ENCODE measurements at places on chromosomes 3 and 15.

DNA sequence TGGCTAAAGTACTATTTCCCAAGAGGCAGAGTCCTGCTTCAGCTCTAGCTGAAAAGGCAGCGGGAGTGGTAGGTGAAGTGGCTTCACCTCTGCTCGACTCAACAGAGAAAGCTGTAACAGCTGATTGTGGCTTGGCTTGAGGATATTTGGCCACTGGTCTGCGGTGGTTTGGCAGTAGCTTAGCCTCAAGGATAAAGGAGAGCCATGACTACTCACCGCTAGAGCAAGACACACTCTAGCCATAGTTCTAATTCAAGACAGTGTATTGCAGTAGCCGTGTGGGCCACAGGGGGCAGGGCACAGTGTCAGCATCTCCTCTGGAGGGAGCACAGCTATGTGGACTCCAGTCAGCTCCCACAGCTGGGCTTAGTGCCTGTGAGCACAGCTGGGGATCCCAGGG lies 23.5 kb downstream of the TPRG1 start:
- no peak for DNase-seq

- DNase-seq: no peak
Measured at GRCh38 chr15:26631894-26632293, 141.0 kb downstream of the GABRB3 start.

- no peak for DNase-seq
Measured at GRCh38 chr3:174218016-174218415, 641.1 kb upstream of the NAALADL2 start.

GRCh38 chr15:68797191-68797590 lies 23.5 kb downstream of the ANP32A start:
- no peak for DNase-seq

DNA sequence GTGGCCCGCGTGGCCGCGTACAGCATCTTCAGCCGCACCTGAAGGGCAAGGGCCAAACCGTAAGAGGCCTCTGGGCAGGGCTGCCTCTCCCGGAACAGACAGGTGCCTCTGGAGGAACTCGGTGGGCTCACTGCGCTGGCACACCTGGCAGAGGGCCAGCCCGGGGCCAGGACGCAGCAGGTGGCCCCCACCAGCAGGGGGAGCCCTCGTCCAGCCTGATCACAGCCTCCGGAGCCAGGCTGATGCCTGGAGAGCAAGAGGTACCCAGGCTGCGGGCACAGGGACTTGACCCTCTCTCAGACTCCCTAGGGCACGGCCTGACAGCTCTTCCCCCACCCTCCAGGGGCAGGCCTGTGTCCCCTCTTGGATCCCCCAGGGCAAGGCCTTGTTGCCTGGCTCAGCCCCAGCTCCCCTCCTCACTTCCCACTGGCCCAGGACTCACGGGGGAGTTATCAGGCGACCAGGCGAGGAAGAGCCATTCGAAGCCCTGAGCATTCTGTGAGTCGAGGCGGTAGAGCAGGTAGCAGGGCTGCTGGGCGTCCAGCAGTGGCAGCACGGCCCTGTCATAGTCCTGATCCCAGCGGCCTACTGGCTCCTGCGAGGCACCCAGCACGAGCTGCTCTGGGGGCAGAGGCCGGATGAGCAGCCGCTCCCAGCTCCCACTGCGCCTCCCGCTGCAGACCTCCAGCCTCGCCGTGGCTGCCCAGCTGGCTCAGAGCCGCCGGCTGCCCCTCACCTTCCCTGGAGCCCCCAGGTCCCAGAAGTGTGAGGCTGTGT lies 6.2 kb upstream of the TLR9 start:
- DNase-seq: no peak

GRCh38 chr15:63020128-63020527 lies 22.4 kb upstream of the TPM1 start:
- DNase-seq: no peak

DNA sequence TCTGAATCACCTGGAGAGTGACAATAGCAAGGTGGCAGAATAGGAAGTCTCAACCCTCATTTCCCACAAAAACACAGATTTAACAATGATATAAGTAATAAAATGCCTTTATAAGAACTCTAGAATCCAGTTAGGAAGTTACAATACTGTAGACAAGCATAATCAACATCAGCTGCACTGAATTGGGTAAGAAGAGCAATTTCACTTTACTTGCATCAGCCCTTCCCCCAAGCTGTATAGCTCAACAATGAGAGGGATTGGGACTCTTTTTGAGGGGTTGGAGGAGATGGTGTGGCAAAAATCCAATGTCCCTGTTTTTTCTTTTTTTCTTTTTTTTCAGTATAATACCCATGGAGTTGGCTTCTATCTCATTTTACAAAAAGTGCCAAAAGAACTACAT lies 63.1 kb downstream of the SERP1 start:
- DNase-seq: peak; percentile 35

GRCh38 chr3:187185759-187186158 lies 11.5 kb upstream of the RTP1 start:
- DNase-seq: no peak

DNA sequence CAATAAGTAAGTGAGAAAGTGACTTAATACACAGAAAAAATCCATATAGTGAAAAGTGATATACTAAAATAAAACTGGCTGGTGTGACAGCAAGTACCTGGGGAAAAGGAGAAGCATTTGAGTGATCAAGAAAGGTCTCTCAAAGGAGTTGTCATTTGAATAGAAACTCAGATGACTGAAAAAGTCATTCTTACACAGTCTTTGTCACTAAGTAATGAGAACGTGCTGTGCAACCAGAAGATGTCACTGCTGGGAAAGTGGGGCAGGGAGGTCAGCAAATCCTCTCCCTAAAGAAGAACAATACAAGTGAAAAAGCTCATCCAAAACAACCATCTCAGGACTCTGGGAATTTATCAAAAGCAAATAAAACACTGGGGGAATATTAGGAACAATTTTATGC lies 317.5 kb upstream of the TRIM42 start:
- DNase-seq: no peak

DNA sequence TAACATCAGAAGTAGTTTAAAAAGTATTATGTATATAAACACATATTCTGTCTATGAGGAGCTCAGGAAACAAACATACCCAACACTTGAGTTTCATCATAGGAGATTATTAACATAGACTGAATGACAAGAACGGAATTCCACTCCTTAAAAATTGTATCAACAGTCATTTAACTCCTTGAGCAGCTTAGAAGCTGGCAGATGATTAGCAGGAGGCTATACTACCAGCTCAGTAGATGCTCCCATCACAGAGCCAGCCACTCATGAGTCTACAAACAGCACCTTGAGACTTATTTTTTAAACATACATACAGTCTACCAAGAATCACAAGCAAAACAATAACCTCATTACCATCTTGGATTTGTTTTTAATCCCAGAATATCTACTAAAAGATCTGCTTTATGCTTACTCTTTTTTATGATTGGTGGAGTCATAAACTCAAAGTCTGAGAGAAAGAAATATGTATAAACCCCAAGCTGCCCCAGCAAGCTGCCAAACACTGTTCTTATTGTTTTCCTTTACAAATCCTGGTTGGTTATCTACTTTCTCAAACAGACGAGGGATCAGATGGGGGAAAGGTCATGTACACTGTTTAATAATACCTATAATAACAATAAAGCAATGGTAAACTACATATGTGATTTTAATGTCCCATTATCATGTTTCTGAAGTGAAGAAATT lies 59.5 kb downstream of the CBLB start:
- DNase-seq: no peak

- DNase-seq: no peak
Measured at GRCh38 chr15:52975941-52976449, 185.9 kb upstream of the ONECUT1 start.

DNA sequence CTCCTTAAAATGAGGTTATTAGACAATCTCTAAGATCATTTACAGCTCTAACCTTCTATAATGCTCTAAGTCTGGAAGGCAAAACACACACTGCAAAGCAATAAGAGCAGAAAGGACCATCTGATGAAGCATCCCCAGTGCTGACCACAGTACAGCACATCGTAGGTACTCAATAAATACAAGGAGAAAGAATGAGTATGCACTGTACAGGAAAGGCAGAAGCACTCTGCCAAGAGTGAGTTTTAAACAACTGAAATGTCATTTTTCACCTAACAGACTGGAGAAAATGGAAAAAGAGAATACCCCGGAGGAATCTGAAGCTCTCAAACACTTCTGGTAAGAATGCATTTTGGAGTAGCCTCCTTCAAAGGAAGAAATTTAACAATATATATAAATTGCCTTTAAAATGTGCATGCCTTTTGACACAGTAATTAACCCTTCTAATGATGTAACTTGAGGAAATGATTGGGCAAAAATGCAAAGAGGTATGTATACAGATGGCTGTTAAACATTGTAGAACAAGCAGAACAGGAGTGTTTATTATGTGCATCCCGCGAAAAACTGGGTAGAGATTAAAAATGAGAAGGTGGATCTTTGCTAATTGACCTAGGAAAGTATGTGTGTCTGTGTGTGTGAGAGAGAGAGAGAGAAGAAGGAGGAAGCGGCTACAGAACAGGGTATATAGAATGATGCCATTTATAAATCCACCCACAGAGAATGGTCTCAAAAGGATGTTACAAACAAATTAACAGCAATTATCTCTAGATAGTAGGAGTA lies 8.0 kb upstream of the OXTR start:
- no peak for DNase-seq

DNA sequence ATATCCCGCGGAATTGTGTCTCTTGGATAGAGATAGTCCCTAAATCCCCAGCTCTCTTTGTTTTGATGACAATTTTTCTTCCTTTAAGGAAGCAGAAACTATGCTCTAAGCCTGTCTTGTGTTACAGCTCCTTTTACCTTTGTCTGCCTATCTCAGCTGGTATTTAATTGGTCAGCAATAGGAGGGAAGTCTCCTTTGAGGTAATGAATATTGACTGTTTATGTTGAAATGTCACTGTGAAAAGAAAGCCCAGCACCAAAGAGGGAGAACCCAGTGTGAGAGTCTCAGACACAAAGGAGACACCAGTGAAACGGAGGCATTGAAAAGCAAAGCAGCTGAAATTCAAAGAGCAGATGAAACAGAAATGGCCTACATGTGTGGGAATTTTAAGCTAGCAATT lies 372.6 kb downstream of the NR2F2 start:
- no peak for DNase-seq

DNA sequence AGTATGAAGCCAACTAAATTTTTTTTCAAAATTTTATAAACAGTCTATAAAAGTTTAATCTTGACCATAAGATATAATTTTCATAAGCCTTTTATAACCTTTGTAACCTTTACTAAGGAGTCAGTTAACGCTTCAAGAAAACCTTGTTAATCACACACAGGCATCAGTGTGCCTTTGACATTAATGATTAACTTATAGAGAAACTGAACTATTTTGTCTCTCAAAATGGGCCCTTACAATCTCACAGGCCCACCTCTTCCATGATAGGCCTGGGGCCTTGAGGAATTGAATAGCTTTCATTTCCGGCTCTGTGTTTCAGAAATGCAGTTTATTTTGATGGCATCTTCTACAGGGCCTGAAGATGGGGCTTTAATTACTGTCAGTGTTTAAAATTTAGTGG lies 70.1 kb downstream of the CD200 start:
- no peak for DNase-seq

- DNase-seq: no peak
Measured at GRCh38 chr3:138945709-138946662, 951 bp downstream of the FOXL2 start.

GRCh38 chr15:40290918-40291574 lies 8.2 kb upstream of the ANKRD63 start:
- no peak for DNase-seq

All from fibroblast of skin of left biceps (primary cell).